ENCODE measurements at places on chromosomes 4 and X.

DNA sequence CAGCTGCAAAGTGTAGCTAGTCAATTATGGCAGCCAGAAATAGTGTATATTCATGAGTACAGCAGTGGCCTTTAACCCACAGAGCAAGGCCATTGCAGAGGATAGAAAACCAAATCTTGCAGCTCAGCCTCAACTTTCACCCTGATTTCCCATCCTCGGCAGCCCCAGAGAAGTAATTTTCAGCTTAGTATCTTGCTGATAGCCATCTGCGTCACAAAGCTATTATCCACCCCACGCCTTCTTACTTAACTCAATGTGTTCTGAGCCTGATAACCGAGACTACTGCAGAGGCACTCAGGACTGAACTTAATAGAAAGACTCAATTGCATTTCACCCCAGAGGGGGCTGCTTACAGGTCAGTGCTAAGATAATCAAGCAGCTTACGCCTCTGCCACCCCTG, 174.5 kb upstream of the MAOA start:
- no peak for DNase-seq

GRCh38 chrX:49192722-49193328, 6.7 kb upstream of the PRICKLE3 start:
- DNase-seq: no peak

DNA sequence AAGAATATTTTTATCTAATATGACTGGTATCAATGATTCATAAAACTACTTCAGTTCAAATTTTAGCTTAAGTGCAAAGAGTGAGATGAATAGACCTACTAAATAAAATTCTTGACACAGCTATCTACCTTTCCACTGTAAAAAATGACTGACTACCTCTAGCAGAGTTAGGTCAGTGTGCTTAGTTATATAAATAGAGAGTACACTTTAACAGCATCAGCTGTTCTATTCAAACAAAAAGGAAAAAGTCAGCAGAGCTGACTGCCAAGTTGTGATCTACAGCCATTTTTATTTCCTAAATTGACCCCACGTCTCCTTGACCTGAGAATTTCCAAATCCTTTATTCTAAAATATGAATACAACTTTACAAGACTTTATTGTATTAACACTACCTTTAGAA, 262.4 kb downstream of the CAMK2D start:
- DNase-seq: no peak

- no peak for DNase-seq
Measured at GRCh38 chr4:113094802-113095201, 45.3 kb downstream of the ANK2 start.

GRCh38 chr4:74228691-74229640, 71.0 kb downstream of the MTHFD2L start:
- no peak for DNase-seq

DNA sequence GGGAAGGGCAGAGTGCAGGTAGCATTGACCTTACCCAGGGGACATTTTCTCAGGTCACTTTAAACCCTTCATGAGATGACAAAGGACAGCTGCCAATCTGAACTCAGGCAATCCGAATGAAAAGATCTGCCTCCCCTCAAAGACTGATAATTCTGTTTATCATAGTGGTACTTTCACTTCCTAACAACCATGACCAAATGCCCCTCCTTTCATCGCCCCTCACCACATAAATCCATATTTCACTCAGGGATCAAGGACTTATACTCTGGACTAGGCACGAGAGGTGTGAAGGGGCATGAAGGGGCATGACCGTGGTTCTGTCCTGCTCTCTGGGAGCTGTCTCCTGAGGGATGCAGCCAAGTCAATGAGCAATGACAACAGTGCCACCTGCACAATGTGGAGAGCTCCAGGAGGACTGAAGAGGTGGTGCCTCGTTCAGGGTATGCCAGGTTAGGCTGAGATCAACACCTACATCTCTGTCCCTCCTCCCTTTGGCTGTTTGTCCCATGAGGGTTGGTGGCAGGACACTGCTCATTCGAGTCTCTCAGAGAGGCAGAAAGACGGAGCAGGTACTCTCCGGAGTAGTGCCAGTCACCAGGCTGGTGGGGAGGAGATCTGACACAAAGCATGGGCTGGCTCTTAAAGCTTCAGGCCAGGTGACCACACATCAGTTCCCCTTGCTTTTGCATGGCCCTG, 12.5 kb downstream of the HS3ST1 start:
- no peak for DNase-seq

GRCh38 chrX:141642979-141643378, 53.5 kb downstream of the SPANXA2 start:
- no peak for DNase-seq
